Natural killer cell treated with Interleukin-12 subunit alpha and Interleukin-12 subunit beta and Interleukin-15 and Interleukin-18, amount 100 ng/mL, for 72 hours (primary cell): ENCODE measurements at places on chromosomes 11 and 22. TPM values are rescaled to one million over a fixed set of nuclear protein-coding genes. Genes with fewer than 3 reads are reported as not detected.

- DNase-seq, result no peak
These were observed 126.4 kb upstream of the APOA1 start for GRCh38 chr11:116963813-116964212.

SLC25A18 gene
- total RNA-seq, result not detected

DNA sequence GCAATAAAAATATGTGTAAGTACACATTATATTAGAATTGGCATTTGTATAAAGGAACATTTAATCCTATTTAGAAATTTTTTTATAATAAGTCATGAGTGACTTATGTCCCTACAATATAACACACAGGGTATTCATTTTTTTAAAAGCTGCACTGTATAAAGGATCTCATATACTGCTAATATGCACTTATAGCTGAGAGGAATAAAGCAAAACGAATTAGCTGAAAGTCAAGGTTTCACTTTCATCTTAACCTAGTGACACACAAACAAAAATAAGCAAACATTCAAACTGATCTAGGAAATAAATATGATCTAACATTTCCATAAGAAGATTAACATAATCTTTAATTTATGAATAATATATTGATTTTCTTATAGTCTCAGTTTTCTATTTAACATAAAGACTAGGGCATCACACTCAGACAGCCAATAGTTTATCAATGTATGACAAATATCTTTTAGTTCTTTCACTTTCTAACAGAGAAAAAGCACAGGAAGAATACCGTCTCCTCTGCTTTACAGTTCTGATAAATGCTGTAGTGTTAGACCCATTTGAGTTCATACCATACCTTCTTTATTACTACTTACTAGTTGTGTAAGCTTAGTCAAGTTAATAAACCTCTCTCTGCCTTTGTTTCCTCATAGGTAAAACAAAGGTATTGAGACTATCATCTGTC, 42.9 kb downstream of the DCDC1 start:
- no peak for DNase-seq

DNA sequence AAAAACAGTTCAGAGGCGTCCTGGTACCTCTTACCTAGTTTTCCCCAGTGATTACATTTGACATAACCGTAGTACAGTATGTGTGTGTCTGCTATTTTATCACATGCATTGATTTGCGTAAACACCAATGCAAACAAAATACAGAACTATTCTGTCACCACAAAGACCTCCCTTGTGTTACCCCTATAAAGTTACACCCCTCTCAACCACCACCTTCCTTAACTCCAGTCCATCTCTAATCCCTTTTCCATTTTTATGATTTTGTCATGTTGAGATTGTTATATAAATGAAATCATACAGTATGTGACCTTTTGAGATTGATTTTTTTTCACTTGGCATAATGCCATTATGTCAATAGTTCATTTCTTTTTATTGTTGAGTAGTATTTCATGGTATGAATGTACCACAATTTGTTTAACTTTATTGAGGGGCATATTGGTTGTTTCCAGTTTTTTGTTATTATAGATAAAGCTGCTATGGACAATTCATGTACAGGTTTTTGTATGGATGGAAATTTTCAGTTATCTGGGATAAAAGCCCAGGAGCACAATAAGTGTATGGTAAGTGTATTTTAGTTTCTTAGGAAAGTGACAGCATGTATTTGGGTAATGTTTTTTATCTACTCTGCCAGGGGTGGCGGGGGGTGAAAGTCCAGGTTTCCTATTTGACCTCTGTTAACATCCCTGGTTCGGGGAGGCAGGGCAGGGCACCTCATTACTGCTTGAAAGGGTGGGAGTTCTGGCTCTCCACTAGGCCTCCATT, 6.0 kb upstream of the SLC37A2 start:
- DNase-seq, result no peak

DNA sequence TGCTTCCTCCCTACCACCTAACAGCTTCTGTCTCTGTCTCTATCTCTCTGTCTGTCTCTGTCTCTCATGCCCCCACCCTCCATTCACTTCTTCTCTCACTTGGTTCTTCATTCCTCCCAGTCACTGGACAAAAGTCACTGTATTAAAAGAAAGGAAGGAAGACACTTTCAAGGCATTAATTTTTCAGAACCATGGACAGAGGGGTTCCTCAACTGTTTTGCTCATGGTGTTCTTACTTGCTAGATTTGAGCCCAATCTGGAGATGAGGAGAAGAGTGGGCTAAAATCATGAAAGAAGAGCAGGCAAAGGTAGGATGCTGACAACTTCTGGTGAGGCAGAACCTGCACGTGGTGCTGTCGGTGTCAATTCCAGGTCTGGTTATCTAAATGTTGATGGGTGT, 116.7 kb upstream of the LARGE1 start:
- DNase-seq, result no peak

HEPN1 gene
- total RNA-seq, result not detected

DNA sequence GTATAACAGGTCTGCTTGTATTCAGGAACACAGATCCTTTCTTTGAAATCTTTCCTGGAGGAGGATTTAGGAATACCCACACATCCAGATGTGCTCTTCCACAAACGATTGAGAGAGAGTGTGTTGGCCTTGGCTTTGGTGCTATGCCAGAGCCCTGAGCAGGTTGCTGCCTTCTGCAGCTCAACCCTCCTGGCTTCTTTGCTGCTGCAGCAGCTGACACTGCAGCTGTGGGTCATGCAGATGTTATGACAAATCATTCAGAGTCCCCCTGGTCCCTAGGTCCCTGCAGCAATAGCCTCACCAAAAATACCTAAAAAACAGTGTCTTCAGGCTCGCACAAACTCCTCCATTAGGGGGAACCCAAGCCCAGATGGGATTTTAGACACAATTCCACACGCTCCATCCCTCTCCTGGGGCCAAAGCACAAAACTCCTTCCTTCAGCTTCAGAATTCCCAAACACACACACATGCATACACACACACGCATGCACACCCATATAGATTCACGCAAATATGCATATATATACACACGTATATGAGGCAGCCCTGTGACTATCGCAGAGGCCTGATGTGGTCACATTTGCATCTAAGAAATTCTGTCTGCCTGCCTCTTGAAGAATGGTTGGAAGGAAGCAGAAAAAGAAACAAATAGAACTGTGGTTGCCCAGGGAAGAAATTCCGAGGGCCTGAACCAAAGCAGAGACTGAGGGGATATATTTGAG, 35.4 kb downstream of the SLN start:
- no peak for DNase-seq

DNA sequence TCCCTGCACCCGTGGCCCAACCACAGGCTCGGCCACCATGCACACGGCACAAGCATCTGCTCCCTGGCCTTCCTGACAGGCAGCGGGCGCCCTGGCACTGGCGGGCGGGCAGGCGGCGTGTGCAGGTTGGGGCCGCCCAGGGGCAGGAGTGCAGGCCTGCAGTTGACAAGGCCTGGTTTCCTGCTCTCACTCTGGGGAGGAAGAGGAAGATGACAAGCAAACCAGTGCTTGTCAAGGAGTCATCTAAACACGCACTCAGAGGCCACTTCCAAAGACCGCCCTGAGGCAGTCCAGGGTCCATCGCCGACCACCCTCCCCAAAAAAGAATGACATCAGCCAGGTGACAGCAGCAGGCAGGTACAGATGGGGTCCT, 65.3 kb upstream of the LINC01488 start:
- no peak for DNase-seq

GRCh38 chr11:75241906-75242644, 1.5 kb downstream of the TPBGL start:
- no peak for DNase-seq
